ENCODE measurements at places on chromosomes 4 and X.

DNA sequence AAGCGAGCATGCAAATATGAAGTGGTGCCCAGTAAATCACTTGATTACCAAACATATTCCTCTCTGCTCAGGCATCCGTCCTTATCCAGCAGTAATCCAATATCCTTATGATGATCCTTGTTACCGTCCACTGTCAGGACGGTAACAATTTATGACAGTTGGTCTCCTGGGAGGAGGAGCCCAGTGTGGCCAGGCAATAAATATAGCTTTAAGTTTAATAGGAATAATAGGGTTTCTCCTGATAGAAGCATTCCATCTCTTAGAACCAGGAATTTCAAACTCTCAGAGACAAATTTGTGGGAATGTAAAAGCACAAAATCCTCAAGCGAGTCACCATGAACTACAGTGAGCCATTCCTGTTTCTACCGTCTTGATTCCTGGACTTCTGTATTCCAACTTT is 171.2 kb upstream of the IL15 start:
- no peak for DNase-seq

DNA sequence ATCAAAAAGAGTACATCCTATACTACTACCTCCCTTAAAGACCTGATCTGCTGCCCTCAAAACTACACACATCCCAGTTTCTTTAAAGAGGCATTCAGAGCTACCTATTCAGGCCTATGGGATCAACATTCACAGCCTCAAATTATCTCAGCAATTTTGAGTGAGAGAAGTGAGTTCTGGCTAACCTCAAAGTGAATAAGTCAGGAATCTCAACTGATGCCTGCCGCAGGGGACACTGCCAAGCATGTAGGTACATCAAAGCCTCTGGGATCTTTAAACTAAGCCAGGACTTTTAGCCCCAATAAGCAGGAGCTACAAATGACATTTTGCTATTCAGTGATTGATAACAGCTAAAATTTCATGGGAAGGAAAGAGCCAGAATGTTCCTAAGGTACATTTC is 11.6 kb downstream of the GRPR start:
- no peak for DNase-seq

DNA sequence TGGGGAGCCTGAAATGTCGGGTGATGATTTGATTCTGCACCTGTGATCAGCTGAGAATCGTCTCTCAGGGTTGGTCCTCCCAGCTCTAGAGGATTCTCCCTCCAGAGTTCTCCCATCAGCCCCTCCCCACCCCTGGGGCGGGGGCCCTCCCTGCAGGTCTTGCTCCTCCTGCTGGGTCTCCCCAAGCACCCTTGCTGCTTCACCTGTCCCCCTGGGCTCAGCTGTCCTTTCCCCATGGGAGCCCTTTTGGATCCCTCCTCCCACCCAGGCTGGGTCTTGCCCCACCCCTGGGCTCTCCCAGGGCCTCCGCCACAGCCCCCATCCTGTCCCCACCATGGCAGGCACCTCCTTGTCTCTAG is 22.2 kb downstream of the PSAPL1 start:
- no peak for DNase-seq

DNA sequence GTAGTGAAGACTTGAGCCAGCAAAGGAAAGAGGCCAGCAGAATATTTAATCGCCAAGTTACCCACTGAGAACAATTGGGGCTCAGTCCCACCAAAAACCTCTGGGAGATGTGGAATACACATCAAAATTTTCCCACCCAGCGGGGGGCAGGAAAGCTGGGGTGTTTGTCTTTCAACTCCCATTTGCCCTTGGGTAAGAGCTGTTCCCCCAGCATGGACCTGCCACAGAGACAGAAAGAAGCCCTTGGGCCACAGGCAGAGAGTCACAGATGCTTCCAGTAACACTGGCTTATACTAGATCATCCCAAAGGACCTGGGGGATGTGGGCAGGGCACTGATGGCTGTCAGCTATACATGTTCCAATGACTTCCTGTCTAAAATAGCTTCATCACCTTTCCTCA is 18.9 kb upstream of the FBXW7 start:
- no peak for DNase-seq

- no peak for DNase-seq
Observed at GRCh38 chrX:108117988-108118387, 26.4 kb downstream of the ATG4A start.

DNA sequence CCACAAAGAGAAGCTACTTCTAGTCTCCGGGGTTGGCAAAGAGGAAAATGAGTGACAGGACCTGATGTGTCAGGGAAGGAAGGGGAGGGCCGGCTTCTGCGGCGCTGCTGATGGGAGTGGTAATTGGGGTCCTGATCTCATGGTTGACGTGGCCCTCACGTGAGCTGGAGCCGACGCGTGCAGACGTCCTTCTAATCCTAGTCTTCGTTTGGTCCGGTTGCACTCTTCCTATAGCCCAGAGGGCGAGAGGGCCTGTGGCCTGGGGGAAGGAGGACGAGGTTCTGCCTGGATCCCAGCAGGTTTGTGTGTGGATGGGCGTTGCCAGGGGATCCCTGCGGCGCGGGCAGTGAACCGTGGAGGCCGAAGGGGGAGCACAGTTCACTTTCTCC is at the start of gene ARMCX1:
ARMCX1 (plus strand) TSS at position 186 of the 389 bp plus-strand sequence. CDS start 2,384 bp downstream, outside the sequence.
- DNase-seq, result no peak

GRCh38 chrX:33923262-33923661 is 208.9 kb downstream of the FAM47A start:
- no peak for DNase-seq

GRCh38 chr4:150817804-150818528 is 197.1 kb downstream of the LRBA start:
- DNase-seq, result no peak

DNA sequence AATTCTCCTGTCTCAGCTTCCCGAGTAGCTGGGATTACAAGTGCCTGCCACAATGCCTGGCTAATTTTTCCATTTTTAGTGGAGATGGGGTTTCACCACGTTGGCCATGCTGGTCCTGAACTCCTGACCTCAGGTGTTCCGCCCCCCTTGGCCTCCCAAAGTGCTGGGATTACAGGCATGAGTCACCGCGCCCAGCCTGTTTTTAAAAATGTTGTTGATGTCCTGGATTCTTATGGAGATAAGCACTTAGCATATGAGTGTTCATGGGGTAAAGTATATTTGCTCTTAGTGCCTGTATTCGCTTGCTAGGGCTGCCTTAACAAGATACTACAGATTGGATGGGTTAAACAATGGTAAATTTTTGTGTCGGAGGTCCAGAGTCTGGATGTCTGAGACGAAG is 91.7 kb downstream of the CEP44 start:
- no peak for DNase-seq

Data from Caco-2 (cell line).